Activated effector memory CD4-positive, alpha-beta T cell treated with anti-CD3 and anti-CD28 coated beads, Interleukin-2, amount 50 U/mL, for 16 hours (primary cell): ENCODE measurements at places on chromosomes 5 and 9.

DNA sequence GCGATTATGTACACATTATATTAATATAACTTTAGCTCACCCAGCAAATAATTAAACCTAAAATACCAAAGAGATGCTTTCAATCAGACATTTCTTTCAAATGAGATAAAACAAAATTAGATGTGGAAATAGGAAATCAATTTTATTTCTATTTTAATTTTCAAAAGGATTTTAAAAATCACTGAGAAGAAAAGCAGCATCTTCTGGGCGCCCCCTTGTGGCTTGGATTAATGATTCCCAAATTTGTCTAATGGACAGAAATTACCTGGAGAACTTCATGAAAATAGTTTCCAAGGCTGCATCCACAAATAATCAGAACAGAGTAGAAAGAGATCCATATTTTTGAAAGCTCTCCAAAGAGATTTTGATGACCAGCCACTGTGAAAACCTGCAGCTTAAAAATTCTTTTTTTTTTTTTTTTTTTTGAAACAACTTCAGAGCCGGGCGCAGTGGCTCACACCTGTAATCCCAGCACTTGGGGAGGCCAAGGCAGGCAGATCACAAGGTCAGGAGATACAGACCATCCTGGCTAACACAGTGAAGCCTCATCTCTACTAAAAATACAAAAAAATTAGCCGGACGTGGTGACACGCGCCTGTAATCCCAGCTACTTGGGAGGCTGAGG, 50.9 kb upstream of the CEMIP2 start:
- peak; percentile 74 for DNase-seq

DNA sequence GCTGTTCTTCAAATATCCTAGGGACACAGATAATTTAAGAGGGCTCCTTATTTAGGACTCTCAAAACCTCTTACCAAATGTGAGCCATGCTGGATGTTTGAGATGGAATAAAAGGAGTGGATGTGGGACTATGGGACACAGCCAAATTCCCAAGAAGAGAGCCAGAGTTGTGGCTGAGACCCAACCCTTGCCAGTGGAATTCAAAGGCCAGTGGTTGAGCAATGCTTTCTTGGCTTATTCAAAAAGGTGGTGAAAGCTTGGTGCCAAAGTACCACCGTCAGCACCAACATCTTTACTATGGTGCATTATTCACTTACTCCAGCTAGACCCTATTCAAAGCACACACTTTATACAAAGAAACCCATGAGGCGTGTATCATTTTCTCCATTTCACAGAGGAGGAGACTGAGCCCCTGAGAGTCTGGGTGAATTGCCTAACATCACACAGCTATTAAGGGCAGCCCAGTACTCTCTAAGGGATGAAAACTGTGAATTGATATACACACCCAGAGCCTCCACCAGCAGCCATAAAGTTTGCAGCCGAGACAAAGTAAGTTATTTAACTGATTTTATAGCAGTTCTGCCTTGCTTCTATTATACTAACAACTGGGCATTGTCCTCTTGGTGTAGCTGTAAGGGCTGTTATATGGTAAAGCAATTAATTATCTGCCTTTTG, 391.7 kb downstream of the ACTL7B start:
- DNase-seq, result no peak

- DNase-seq, result no peak
Observed at GRCh38 chr9:122832194-122832593, 3.8 kb upstream of the PDCL start.

- no peak for DNase-seq
Observed at GRCh38 chr5:112703866-112704820, 33.5 kb upstream of the APC start.

GRCh38 chr5:142324136-142324870, 518 bp downstream of the SPRY4 start:
- no peak for DNase-seq

DNA sequence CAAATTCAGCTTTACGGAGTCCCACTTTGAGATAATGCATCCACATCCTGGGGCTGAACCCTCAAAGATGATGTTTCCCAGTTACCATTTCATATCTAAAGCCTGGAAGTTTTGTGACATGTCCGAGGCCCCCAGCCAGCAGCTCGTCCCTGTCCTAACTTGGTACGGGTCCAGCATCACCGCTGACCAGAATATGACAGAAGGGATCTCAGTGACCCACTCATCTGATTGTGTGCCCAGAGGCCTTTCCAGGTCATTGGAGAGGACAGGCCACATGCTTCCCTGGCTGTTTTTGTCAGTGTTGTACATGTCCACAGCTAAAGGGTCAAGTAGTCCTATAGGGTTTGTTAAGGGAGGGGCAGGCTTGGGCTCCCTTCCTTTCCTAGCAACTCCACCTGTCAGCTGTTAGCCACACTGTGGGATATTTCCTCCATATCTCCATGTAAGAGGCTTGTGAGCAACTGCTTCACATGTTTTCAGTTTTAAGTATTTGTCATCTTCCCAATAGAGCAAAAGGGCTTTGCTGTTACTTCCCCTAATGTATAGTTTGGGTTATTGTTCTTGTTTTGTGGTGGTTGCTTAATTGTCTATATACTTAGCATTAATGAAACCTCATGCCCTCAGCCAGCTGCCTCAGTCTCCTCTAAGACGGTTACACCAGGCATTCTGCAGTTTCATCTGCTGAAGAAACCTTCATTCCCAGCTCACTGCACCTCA, 33.4 kb downstream of the SECISBP2 start:
- no peak for DNase-seq

- no peak for DNase-seq
Observed at GRCh38 chr9:128735373-128735772, 11.4 kb upstream of the ZDHHC12 start.

- DNase-seq, result no peak
Observed at GRCh38 chr9:17824191-17824590, 245.3 kb downstream of the SH3GL2 start.

GRCh38 chr9:134488331-134489280, 153.0 kb upstream of the COL5A1 start:
- DNase-seq, result peak; percentile 51

DNA sequence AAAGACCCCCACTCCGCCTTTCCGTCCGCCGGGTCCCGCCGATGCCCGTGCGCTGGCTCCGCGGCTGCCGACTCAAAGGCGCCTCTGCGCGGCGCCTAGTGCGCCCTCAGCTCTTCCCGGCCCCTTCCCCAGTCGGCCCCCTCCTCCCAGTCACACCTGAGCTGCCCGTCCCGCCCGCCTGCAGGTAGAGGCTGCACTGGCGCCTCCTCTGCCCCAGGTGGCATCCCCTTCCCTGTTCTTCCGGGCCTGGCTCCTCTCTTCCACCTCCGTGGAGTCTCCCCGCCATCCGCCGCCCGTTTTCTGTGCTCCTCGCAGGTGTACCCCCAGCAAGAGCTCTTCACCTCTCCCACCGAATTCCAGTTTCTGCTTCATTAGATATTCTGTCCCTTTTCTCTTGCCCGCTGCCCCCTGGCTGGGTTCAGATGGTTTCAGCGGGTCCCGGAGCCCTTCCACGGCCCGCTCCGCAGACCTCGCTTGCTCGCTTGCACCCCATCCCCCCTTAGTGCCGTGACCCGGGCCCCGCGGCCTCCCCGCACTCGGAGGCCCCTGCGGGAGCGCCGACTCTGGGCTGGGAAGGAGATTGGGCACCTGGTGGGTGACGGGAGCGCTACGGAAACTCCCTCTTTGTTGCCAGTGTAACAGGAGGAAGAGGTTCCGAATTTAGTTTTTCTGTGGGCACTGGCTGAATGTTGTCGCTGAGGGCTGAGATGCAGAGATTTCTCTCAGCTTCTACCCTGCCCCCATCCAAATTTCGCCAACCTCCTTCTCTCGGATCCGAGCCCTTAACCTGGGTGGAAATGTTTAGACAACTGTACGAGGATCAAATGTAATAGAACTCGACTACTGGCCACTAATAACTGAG, 809 bp downstream of the SLC44A1 start:
- peak; percentile 78 for DNase-seq

- no peak for DNase-seq
Observed at GRCh38 chr5:5755888-5756287, 333.4 kb downstream of the ICE1 start.

DNA sequence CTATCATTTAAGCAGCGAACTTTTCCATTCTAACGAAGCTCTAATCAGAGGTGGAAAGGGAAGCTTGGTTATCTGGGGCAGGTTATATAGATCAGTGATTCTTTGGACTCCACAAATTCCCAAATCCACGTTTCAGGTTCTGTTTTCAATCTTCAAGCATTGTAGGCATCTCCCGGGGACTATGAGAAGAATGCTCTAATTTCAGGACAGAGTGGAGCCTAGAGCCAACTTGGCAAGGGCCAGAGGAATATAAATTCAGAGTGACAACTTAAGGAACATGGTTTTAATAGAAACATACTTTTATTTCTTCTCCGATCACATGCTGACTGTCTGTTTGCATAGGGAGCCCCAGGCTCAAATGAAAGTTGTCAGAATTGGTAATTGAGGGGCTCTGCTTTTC, 514.0 kb upstream of the KLF4 start:
- DNase-seq, result no peak

GRCh38 chr9:34331196-34331595, 1.8 kb downstream of the NUDT2 start:
- no peak for DNase-seq

- no peak for DNase-seq
Observed at GRCh38 chr9:126342621-126343031, 16.0 kb downstream of the MVB12B start.

DNA sequence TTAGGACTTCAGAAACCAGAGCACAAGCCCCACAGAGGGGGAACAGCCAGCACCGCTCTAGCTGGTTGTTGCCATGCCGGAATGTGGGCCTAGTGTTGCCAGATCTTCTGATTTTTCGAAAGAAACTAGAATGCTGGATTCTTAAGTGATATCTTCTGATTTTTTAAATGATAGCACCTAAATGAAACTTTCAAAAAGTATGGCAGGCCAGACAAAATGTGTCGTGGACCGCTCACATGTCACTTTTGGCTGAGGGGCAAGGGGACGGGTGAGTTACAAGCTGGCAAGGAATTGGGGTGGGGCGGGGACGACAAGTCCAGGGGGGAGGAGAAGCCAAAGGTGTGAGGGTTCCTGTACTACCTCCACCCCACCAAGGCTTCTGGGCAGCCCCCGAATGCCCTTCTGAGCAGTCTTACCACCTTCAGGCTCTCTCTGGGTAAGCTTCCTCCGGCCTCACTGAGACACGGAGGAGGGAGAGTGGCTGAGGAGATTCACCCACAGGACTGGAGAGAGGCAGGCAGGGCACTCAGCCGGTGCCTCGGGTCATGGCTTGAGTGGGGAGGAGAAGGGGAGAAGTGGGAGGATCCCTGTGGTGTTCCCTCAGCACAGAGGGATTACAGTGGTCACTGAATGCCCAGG, 10.3 kb downstream of the B4GALT7 start:
- DNase-seq, result no peak
